Stimulated activated effector memory CD8-positive, alpha-beta T cell treated with anti-CD3 and anti-CD28 coated beads, Interleukin-12 subunit alpha, Interleukin-12 subunit beta, amount 100 ng/mL, for 72 hours (primary cell): ENCODE measurements at places on chromosomes 7 and 10.

DNA sequence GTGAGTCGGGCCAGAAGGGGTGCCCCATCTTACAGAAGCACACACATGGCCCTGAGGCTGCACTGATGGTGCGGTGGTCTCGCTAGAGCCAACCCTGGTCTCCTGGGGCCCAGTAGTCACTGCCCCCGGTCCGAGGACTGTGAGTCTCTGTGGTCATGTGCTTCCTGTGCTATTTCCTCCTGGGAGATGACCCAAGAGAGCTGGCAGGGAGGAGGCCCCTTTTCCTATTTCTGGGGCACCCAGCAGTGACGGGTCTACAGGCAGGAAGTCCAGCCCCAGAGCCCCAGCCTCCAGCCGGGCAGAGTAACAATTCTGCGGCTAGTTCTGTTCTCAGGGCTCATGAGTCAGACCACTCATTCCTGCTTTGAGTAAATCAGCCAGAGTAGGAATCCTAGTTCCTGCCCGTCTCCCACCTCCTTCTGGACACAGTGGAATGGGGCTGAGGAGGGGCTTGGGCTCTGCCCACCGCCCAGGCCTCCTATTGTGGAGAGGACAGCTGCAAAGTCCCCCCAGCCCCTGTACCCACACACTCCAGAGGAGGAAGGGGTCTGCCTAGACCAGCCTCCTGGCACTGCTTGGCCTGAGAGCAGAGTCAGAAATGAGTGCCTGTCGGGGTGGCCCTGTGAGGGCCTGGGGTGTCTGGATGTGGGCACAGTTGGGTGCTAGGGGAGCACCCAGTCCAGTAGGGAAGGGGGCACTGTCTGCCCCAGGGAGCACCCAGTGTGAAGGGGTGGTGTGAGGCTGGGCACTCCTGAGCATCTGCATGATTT is 80.5 kb upstream of the PPIF start:
- peak; percentile 34 for DNase-seq

DNA sequence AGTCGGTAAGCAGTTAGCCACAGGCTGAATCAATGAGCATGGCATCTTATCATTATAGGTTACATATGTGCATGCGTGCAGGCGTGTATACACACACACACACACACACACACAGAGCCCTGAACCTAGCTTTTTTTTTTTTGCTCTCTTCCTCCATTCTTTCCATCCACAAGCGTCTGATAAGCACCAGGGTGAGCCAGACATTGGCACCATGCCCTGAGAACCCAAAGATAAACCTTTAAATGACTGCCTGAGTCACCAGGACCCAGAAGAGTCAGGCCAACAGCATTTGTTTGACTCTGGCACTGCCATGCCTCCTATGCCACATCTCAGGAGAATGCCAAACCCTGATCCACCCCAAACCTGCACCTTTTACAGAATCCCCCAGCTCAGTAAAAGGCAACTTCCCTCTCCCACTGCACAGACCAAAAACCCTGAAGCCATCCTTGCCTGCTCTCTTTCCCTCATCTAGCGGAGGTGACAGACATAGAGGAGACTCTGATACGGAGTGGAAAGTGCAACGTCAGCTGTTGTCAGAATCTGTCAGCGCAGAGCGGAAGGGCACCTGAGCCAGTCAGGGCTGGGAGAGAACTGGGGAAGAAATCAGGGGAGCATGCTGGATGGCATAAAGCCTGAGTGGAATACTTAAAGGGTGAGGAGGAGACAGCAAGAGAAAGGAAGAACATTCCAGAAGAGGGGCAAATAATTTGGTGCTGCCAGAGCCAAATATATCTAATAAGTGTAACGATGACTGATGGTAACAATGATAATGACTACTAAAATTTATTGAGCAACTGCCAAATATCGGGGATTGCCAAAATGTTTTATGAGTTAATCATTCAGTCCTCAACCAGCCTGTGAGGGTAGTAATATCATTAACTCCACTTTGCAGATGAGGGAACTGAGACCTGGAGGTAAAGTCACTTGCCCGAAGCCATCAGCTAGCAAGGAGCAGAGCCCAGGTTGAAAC is 3.2 kb downstream of the PARP12 start:
- no peak for DNase-seq

DNA sequence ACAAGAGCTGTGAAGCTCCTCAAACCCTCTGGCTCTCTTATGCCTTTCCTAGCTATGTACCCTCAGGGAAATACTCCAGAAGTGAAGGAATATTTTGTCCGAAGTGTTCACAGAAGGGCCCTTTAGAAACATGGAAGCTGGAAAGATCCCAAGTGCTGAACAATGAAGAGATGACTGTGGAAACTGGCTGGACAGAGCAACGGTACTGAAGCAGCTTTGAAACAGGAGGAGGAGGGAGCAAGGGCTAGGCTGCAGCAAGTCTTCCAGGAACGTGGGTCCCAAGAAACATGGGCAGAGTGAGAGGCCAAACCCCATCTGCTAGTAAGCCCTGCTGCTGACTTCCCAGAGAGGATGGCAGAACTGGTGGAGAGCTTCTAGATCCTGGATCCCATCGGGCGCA is 3.0 kb upstream of the PSAP start:
- DNase-seq = no peak

GRCh38 chr7:13829231-13829630 is 160.2 kb downstream of the ETV1 start:
- no peak for DNase-seq

GRCh38 chr10:78432583-78432982 is 398.9 kb downstream of the RPS24 start:
- DNase-seq = no peak

GRCh38 chr7:127437837-127438236 is 45.3 kb upstream of the ZNF800 start:
- no peak for DNase-seq

DNA sequence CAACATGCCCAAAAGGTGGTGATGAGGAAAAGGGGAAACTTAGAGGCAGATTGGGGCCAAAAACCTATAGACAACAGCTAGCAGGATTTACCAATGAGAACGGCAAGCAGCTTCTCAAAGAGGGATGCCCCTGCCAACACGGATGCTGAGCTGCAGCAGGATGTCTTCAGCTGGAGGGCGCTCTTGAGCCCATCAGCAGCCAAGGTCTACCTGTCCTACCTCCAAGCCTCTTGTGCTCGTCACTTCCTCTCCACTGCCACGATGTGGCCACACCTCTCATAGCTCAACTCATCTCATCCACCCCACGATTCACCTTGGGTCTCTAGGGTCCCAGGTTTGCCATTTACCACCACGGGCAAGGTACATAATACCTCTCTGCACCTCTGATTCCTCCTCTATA is 36.5 kb downstream of the DLG5 start:
- DNase-seq = no peak

DNA sequence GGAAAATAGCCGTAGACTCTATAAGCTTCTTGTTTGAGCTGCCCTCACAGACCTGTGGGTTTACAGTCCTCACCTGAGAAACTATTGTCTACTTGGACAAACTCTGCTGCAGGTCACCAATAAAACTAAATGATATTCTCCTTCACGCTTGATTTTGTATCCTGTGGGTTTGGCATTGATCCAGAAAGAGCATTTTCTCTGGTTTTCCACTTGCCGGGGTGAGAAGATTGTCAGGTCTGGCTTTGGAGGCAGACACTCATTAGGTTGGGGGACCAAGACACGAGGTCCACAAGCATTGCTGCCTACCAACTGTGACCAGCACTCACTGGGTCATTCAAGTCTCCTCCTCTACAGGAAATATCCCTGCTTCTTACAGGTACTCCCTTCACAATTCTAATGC is 68.5 kb downstream of the CDC14C start:
- no peak for DNase-seq

- no peak for DNase-seq
Observed at GRCh38 chr7:26321435-26321834, 29.8 kb downstream of the SNX10 start.

DNA sequence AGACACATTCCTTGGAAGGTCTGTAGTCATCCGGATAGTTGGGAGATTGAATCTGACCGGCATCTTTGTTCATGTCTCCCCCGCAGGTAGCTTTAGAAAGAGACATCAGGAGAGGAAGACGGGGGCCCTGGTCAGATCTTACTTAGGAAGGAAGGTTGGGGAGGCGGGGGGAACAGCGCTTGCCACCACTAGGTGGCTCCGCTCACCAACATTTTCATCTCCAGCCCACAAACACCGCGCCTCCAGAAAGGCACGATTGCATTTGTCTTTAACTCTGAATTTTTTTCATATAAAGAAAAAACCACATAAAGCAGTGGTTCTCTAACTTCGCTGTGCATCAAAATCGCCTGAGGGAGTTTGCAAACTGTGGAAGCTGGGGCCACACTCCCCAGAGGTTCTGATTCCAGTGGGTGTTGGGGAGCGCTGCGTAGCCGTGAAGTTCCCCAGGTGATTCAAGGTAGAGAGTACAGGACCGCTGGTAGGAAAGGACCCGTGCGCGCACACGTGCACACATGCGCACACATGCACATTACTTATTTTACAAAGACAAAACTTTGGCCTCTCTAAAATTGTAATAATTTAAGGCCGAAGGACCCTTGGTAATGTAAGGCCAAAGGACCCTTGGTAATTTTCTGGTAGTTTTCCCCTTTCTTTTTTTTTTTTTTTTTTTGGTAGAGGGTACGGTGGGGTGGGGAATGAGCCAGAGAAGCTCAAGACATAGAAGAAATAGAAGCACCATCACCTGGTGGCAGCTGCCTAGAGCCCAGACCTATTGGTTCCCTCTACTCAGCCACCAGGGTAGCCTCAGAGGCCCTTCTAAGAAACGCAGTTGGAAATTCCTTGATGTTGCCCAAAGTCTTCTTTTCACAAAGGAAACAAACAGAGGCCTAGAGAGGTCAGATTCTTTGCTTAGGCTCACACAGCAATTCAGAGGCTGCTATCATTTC is 37.4 kb upstream of the OPALIN start:
- DNase-seq = peak; percentile 64

DNA sequence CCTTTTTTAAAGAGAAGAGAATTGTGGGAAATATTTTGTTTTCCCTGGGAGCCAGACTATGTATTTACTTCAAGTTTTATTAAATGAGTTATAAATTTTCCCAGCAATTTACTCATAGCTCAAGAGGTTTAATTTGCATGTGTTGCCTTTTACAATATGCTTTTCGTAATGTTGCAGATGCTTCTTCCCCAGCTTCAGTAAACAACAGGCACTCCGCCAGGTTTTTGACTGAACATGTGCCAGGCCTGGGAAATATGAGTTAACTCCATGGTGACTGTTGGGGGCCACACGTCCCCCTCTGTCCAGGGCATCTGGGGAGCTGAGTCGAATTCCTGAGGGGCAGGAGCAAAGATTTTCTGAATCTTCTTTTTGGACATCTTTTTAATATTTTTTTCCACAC is 545.7 kb downstream of the LRMDA start:
- no peak for DNase-seq

- no peak for DNase-seq
Observed at GRCh38 chr7:33452805-33453502, 323.6 kb downstream of the BBS9 start.

DNA sequence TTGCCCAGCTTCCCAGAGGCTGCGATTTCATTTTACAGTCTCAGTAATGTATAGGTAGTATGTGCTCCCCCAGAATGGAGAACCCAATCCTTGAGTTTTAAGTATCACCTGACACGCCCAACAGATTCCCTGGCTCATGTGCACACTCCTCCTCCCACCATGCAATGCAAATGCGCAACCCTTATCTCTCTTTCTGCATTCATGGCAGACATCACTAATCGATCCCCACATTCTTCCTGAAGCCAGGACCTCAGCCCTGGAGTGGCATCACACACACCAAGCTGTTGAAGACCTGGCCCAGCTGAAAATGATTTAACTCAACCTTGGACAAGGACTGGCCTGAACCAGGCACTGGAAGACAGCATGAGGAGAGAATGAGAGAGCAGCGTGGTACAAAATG is 68.4 kb downstream of the ZRANB1 start:
- DNase-seq = no peak

GRCh38 chr10:120415709-120416330 is 41.2 kb upstream of the PLPP4 start:
- no peak for DNase-seq

- no peak for DNase-seq
Observed at GRCh38 chr7:96855139-96855538, 145.5 kb upstream of the SEM1 start.

GRCh38 chr7:111274857-111275256 is 183.9 kb downstream of the LRRN3 start:
- DNase-seq = no peak

DNA sequence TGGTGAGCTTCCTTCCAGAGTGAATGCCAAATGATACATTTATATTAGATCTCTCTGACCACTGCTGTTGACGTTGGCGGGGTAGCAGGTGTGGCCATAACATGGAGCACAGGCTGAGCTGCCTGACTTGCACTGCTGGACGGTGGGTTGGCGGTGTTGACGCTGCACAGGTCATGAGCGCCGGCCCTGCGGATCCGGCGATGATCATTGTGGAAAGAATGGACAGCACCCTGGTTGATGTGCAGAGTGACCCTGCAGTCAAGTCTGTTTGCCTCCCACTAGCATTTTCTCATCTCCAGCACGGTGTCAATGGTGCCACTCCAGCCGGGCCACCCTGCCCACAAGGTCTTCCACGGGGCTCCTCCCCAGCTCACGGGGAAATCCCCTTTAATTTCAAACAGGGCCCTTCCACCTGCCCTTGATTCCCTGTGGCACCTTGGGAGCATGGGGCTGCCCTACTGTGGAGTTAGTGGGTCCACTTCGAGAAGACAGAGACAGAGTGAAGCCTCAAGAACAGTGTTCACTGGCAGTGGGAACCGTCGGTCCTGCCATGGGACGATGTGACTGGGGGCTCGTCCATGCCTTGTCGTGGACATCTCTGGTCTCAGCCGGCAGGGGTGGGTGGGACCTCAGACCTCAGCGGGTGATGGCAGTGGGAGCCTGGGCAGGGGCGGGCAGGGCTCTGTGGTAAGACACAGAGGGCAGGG is 613.5 kb downstream of the PTPRN2 start:
- no peak for DNase-seq

- DNase-seq = no peak
Observed at GRCh38 chr10:3566627-3567026, 218.4 kb downstream of the KLF6 start.

- DNase-seq = no peak
Observed at GRCh38 chr7:70466725-70467364, 665.1 kb upstream of the GALNT17 start.

DNA sequence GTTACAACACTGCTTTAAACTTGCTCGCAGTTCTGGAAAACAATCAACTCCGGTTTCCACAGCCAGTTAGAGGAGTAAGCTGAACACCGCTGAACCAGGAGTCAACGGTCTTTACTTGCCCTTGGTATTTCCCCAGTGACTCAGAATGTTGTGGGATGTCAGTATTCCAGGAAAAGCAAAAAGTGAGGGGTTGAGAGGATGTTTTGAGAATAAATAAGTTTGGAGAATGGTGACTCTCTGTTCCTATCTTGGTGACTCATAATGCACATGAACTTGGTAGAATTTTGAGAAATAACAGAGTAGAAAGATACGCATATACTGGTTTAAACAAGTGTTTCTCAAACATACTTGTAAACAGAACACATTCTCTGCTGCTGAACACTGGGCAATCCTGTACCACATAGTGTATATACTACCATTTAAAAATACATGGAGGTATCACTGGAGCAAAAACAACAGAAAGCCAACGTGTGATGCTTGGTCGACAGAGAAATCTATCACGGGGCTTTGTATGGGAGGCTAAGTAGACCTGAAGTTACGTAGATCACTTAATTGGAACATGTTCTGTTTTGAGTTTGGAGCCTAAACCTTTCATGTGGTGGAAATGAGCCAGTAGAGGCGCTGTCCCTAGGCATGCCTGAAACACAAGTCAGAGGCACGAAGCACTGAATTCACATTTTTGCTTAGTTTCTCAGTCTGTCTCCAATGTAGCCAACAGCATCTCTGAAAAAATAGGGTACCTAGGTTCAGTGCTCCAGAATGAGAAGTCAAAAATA is 534.3 kb downstream of the PARD3 start:
- no peak for DNase-seq
